ENCODE measurements at places on chromosomes 4 and X. TPM values are rescaled to one million over a fixed set of nuclear protein-coding genes. Genes with fewer than 3 reads are reported as not detected.

GRCh38 chr4:145041378-145041777 lies 56.6 kb downstream of the ANAPC10 start:
- DNase-seq, result no peak

DNA sequence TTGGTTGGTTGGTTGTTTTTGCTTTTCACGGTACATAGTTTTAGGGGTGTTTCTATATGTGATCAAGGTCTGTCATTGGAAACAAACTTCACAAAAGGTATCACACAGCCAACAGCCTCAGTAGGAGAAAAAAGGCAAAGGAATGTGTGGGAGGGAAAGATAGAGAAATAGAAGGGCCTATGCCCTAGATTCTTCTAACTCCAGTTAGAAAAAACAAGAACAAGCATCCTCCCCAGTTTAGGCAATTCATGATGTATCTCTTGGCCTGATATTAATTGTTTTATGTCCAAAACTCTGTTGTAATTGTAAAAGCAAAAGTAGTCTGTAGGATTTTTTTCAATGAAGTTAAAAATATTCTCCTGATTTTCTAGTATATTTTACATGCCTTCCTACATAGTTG lies 192.4 kb upstream of the EDNRA start:
- DNase-seq, result no peak

The TMEM156 gene
- total RNA-seq, result 33.7 TPM

DNA sequence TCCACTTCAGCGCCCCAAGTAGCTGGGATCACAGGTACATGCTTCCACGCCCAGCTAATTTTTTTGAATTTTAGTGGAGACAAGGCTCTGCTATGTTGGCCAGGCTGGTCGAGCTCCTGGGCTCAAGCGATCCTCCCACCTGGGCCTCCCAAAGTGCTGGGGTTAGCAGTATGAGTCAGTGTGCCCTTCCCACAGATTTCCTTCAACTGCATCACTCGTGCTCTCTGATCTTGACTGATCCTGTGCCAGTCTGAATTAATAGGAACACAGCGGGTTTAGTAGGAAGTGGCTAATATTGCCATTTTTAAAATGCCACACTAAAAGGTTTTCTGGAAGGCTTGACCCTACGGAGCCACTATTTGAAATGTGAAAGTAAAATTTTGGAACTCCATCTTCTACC lies 4.3 kb upstream of the SHROOM2 start:
- peak; percentile 27 for DNase-seq
